ENCODE measurements at places on chromosomes 5 and 9. TPM values are rescaled to one million over a fixed set of nuclear protein-coding genes. Genes with fewer than 3 reads are reported as not detected.

DNA sequence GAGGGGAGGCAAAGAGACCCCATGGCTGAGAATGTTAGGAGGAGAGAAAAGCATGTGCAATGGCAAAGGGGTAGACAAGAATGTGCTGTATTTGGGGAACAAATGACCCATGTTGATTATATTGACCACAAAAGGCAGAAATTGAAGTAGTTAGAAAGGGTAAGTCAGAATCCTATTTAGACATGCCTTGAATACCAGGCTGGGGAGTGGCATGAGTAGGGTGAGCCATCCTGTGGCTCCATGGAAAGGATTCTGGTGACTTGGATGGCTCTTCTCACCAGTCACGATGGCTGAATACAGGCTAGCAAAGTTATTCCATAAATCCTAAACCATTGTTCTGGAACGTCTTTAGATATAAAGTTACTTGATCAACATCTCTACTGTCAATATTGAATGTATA is 73.4 kb upstream of the MEF2C start:
- DNase-seq: no peak

GRCh38 chr5:88761269-88761850 is 121.6 kb downstream of the MEF2C start:
- no peak for DNase-seq

- no peak for DNase-seq
Measured at GRCh38 chr9:37405764-37406380, 16.6 kb upstream of the GRHPR start.

The SPINK4 gene
- not detected for total RNA-seq

The FOXD4L5 gene
- not detected for total RNA-seq

GRCh38 chr9:35163413-35163812 is 1.6 kb downstream of the UNC13B start:
- no peak for DNase-seq

The PCDHGA7 gene
- 2.5 TPM for total RNA-seq

DNA sequence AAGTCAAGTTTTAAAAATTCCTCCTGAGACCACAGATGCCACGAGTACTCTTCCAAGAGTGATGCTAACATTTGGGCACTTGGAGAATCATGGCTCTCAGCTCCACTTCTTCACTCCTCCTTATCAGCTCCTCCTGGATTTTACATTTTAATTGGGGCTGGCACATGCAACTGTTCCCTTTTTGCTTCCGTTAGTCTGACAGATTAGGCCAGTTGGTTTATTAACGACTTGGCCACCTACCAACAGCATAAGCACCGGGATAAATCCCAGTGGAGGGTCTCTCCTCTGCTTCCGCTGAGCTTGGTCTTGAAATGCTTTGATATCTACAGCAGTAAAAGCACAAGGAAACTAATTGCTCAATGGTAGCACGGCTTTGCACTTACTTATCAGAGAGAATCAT is 134.6 kb upstream of the RASEF start:
- no peak for DNase-seq

The PCDHA12 gene
- total RNA-seq: 0.04 TPM

The ADAMTS16 gene
- 0.55 TPM for total RNA-seq

- no peak for DNase-seq
Measured at GRCh38 chr9:85118990-85119755, 449.6 kb downstream of the NTRK2 start.

GRCh38 chr5:68088302-68088701 is 127.3 kb upstream of the PIK3R1 start:
- no peak for DNase-seq

The CACFD1 gene
- 4.1 TPM for total RNA-seq

The STC2 gene
- total RNA-seq: 4.1 TPM

DNA sequence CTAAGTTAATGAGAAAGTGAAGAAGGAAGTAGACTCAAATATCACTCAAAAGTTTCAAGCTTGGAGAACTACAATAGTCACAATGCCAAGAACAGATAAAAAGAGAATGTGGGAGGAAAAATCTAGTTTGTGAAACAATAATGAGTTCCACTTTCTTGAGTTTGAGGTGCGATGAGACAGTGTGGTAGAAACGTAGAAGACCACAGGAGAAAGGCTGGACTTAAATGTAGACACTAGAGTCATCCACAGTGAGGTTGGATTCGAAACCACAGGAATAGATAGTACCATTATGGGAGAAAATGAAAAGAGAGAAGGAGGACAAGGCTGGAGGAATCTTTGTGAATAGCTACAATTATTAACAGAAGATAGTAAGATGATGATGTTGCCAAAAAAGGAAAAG is 141.1 kb upstream of the LRRTM2 start:
- DNase-seq: no peak

DNA sequence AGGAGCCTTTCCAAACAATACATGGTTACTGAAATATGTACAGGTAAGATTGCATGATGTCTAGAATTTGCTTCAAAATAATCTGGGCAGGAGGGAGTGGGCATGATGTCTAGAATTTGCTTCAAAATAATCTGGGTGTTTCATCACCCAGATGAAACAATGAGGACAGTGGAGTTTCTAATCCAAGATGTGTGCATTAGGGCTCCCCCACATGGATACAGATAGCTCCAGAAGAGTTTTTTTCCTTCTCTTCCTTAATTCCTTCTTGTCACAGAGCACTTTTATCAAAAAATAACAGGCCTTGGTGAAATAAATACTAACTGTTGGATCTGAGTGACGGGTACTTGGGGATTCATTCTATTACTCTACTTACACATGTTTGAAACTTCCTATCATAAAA is 14.9 kb downstream of the ATOX1 start:
- no peak for DNase-seq

GRCh38 chr5:11494340-11494739 is 409.9 kb downstream of the CTNND2 start:
- no peak for DNase-seq

The KIF12 gene
- total RNA-seq: 0.67 TPM

DNA sequence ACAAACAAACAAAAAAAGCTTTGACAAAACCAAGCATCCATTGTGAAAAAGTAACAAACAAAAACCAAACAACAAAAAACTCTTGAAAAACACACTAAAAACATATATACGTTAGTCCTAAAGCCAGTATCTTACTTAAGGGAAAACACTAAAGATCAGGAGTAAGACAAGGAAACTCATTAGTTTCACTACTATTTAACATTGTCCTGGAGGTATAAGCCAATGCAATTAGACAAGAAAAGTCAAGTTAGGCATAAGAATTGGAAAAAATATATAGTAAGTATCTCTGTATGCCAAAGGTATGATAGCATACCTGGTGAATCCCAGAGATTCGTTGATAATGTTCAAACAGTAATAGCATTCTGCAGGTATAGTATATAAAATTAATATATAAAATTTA is 21.8 kb upstream of the UBTD2 start:
- no peak for DNase-seq

The CDO1 gene
- 10.4 TPM for total RNA-seq

DNA sequence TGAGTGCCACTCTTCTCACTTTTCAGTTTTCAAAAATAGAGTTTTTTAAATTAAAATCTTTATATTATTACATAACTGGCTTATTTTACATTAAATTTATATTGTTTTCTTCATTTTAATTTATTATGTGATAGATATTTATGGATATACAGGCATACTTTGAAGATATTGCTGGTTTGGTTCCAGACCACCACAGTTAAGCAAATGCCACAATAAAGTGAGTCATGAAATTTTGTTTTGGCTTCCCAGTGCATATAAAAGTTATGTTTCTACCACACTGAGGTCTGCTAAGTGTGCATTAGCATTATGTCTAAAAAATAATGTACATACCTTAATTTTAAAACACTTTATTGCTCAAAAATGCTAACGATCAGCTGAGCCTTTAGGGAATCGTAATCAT is 47.4 kb downstream of the NDUFS4 start:
- DNase-seq: no peak

The FCN2 gene
- total RNA-seq: not detected

- no peak for DNase-seq
Measured at GRCh38 chr5:124528838-124529237, 217.6 kb downstream of the ZNF608 start.

GRCh38 chr5:130290219-130290618 is 386.0 kb downstream of the CHSY3 start:
- no peak for DNase-seq

GRCh38 chr5:11511878-11512277 is 392.4 kb downstream of the CTNND2 start:
- DNase-seq: no peak

The PAPPA gene
- total RNA-seq: 1.6 TPM

- DNase-seq: no peak
Measured at GRCh38 chr9:73863924-73864323, 633.2 kb upstream of the RORB start.
